T-helper 1 cell (primary cell): ENCODE measurements at places on chromosomes 16 and 17.

DNA sequence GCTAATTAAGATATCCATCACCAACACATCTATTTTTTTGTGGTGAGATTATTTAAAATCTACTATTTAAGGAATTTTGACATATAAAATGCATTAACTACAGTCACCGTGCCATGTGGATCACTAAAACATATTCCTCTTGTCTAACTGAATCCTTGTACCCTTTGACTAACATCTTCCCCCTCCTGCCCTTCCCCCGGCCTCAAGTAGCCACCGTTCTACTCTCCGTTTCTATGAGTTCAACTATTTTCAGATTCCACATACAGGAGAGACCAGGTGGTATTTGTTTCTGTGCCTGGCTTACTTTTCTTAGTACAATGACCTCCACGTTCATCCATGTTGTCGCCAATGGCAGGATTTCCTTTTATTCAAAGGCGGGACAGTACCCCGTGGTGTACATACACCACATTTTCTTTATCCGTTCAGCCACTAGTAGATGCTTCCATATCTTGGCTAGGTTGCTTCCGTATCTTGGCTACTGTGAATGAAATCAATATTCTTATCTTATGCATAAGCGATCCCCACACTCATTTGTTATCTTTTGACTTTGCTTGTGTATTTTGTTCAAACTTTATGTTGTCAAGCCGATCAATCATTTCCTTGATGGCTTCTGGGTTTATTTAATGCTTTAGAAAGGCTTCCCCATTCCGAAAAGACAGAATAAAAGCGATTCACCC lies 134.7 kb downstream of the KCNJ12 start:
- DNase-seq, result no peak

GRCh38 chr16:29678691-29679267 lies at the start of gene QPRT:
Gene QPRT, plus strand, starts transcription at chr16:29679180. Its CDS starts 18 bp downstream, at chr16:29679198.
- no peak for DNase-seq

DNA sequence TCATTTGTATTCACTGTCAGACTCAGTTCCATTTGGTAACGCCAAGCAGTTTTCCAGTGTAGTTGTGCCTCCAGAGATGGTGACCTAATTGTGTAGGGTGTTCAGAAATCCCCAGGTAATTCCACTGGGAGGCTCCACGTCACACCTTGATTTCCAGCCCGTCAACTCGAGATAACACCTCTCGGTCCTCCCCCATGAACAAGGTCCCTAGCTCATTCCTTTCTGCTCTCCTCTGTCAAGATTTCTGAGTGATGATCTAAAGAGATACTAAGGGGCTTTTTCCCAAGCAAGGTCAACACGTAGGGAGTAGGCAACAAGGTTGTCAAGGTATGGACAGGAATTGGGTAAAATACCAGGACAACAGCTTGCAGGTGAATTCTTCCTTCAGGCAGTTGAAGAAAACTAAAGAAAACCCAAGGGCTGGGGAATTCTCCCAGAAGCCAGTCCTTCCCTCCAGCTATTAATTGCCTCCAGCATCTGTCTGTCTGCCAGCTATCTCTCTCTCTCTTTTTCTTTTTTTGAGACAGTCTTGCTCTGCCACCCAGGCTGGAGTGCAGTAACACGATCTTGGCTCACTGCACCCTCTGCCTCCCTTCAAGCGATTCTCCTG lies 31.4 kb downstream of the GPRC5B start:
- DNase-seq, result no peak

GRCh38 chr17:16449121-16449570 lies 33.8 kb downstream of the TRPV2 start:
- DNase-seq, result no peak

- no peak for DNase-seq
Measured at GRCh38 chr16:10009684-10010083, 172.5 kb downstream of the GRIN2A start.

- DNase-seq, result no peak
Measured at GRCh38 chr17:82697808-82698064, 762 bp downstream of the RAB40B start.

- no peak for DNase-seq
Measured at GRCh38 chr16:70444249-70445063, 5.6 kb upstream of the ST3GAL2 start.

- DNase-seq, result peak; percentile 45
Measured at GRCh38 chr17:41308918-41309359, at the start of gene KRTAP16-1. Gene KRTAP16-1, minus strand, starts transcription at chr17:41309309. Its CDS starts 56 bp downstream, at chr17:41309253.

DNA sequence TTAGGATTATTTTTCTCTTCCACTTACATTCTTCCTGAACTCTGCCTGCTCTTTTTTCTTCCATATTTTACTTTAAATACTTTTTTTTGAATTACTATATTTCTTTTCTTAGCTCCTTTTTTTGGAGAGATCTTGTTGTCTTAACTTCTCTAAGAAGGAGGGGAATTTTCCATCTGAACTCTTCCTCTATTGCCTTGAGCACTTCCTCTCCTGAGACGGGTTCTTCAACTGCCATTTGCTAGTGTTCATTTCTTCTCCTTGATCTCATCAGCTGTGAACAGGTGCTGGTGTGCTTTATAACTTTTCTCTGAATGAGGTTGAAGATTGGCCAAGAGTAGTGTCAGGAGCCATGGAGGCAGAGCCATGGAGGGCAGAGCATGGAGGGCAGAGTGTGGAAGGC lies 15.1 kb upstream of the CD300LD start:
- no peak for DNase-seq

GRCh38 chr17:10305398-10305797 lies 67.4 kb downstream of the MYH13 start:
- DNase-seq, result no peak

- DNase-seq, result no peak
Measured at GRCh38 chr17:205148-205669, 23.8 kb upstream of the DOC2B start.

DNA sequence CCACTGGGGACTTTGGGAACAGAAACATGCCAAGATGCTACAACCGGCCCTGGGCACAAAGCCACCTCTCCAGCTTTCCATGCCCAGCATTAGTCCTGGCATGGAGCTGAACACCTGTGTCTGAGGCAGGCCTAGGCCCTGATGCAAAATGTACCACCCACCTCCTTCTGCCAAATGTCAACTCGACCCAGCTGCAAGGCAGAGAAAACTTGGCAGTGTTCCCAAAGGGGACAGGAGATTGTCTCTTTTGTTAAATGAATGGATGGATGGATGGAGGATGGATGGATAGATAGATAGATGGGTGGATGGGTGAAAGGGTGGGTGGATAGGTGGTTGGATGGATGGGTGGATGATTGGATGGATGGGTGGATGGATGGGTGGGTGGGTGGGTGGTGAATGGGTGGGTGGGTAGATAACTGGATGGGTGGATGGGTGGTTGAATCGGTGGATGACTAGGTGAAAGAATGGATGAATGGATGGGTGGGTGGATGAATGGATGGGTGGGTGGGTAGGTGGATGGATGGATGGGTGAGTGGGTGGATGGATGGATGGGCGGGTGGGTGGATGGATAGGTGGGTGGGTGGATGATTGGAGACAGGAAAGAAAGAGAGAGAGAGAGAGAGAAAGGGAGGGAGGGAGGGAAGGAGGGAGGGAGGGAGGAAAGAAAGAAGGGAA lies 73.4 kb upstream of the TNRC6C start:
- no peak for DNase-seq

- no peak for DNase-seq
Measured at GRCh38 chr16:29158785-29159184, 173.9 kb downstream of the LAT start.

- DNase-seq, result no peak
Measured at GRCh38 chr16:2470603-2471015, 488 bp upstream of the NTN3 start.

DNA sequence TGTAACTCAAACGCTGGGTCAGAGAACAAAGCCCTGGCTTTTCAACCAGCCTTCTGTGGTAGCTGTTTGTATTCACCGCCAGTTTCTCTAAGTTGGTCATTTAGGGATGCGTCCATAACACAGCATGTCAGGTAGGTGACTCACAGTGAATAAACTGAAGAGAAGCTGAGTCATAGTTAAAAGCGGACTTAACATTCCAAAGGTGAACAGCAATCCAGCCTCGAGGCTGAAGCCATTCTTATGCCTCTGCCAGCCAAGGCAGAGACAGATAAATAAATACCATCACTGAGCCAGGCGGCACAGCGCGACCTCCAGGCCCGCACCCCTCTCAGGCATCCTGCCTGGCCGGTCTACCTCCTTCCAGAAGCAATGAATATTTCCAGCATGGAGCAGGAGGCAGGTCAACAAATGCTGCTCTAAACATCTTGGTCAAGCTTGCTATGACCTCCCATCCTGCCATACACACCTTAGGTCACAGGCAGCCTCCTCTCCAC lies 12.4 kb upstream of the CACNG4 start:
- no peak for DNase-seq

DNA sequence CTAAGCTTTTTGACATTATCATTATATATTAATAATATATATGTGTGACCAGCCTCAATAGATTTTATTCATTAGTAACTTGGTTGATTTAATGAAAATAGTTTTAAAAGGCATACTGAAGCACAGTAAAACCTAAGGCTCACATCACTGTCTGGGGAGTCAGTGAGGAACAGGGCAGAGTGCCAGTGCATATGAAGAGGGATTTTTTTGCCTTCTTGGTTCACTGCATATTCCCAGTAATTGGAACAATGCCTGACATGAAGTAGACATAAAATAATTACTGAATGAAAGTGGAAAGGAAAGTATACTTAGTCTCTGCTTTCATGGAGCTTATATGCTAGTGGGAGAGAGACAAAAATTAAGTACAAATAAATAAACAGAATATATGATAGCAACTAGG lies 81.1 kb downstream of the FTO start:
- no peak for DNase-seq

DNA sequence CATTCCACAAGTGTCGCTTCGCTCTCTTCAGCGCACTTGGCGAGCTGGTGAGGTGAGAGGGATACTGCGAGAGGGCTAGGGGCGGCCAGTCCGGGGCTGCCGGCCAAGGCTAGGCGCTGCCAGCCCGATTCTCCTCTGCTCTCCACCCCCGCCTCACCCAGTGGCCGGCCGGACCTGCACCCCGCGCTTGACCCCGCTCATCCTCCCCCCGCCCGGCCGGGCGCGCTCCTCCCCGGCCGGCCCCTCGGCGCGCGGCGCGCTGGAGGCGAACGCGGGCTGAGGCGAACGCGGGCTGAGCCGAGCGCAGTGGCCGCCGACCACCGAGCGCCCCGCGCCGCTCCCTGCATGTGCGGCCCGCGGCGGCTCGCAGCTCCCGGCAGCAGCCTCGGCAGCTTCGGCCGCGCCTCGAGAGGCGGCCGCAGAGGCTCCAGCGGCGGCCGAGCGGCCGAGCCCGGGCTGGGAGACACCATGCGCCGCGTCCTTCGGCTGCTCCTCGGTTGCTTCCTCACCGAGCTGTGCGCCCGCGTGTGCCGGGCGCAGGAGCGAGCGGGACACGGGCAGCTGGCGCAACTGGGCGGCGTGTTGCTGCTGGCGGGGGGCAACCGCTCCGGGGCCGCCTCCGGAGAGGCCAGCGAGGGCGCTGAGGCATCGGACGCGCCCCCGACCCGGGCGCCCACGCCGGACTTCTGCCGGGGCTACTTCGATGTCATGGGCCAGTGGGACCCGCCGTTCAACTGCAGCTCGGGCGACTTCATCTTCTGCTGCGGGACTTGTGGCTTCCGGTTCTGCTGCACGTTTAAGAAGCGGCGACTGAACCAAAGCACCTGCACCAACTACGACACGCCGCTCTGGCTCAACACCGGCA lies at the start of gene SHISA9:
Gene SHISA9 (plus strand): TSS at position 2 of the 865 bp plus-strand sequence.
- DNase-seq, result no peak

DNA sequence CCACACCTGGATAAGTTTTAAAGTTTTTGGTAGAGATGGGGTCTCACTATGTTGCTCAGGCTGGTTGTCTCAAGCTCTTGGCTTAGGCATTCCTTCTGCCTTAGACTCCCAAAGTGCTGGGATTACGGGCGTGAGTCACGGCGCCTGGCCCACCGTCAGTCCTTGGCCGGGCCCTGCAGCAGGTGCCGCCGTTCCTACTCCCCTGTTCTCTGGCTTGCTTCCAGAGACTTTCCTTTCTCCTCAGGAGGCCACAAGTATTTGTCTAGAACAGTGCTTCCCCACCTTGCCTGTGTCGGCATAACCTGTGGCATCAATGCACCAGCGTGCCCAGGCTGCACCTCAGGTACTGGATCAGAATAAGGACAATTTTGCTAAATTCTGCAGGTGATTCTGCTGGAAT lies 3.0 kb upstream of the MGAT5B start:
- no peak for DNase-seq
